ENCODE measurements at places on chromosomes 7 and 10.

GRCh38 chr7:32583791-32584190 lies 88.5 kb downstream of the AVL9 start:
- DNase-seq, result peak; percentile 89

- DNase-seq, result no peak
These were observed 391.8 kb downstream of the CALN1 start for GRCh38 chr7:72020311-72020710.

DNA sequence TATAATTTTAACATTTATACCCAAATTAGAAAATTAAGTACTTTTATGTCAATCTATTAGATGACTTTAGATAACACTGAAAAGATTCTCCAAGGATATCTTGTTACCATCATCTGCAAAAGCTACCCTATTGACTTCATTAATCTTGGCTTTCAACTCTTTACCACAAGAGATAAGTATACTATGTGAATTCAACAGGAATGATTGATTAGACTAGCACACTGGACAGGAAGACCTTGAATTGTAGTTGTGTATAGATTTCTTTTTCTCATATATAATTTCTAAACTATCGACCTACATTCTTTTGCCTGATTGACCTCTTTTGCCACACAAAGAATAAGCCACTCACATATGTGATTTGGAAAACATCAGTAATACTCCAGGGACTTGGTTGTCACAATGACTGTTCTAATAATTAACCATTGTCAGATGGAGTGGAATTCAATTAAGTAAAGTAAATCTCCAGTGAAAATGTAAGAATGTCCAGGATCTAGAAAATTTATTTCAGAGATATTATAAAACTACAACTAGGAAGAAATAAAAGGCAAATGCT lies 1132.0 kb downstream of the SORCS1 start:
- no peak for DNase-seq

DNA sequence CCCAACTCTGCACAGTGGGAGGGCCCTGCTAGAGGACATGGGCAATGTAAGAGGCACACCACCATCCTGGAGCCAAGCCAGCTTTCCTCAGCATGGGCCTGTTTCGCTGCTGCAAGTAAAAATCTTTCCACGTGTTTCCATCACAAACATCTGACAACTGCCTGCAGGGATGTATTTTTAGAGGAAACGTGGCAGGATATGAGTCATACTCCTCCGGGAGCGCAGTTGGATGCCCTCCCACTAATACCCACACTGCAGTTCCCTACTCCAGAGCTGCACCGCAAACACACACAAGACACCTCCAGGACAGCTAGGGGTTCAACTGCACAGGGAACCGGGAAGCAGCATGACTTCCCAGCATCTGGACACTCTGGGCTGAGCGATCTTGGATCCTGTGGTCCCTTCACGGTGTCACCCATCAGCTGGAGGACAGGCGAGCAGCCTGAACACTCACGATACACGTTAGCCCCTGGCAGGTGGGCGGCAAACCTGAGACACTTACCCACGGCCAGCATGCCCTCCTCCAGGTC lies 26.1 kb downstream of the PLAC9 start:
- peak; percentile 95 for DNase-seq

DNA sequence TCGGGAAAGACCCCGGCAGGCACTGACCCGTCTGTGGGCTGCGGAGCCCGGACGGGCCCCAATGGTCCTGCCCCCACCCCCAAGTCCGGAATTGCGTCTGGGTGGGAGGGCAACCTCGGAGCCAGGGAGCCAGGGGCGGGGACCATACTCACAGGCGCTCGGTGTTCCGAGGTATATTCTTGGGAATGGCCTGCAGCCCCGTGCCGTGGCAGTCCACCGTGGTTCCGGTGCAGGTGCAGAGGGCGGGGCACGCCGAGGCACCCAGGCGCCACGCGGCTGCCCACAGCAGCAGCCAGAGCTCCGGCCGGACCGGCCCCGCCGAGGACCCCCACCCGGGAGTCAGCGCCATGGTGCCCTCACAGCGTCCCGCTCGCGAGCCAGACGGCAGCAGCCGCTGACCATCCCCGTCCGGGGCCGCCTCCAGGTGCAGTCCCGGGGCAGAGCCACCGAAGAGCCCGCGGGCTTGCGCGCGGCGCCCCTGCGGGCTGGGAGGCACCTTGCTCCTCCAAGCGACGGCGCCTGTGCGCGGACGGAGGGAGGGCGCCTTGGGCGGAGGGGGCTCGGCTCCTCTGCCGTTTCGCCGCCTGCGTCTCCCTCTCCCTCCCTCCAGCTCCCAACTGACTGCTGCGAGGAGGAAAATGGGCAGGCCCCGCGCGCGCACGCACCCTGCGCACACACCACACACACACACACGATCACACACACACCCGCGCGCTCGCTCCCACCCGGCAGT lies at the start of gene SLIT1:
Gene SLIT1 (minus strand): TSS at position 634 of the 733 bp plus-strand sequence. CDS start 285 bp downstream, at position 349.
- no peak for DNase-seq

DNA sequence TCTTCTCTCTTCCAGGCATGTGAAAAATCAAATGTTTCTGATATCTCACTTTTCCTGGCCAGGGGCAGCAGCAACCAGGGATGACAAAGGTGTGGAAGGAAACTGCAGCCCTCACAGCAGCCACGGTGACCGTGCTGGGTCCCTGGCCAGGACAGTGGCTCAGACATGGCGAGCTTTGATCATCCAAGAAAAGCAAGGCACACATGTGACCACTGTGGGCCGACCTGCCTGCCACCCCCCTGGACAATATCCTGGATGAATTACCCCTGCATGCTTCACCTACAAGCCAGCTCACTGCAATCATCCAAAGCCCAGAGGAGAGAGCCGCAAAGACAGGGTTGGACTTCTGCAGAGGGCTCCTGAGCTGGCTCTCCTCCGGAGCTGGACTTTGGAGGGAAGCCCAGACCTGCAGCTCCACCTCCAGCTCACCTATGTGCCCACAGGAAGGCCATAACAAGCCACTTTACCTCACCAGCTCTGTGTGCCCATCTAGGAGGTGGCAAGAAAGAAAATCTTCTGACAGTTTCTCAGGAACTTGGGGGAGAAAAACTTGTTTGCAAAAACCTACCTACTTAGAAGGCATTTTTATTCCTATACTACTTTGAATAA lies 2.7 kb downstream of the CHST15 start:
- DNase-seq, result no peak

DNA sequence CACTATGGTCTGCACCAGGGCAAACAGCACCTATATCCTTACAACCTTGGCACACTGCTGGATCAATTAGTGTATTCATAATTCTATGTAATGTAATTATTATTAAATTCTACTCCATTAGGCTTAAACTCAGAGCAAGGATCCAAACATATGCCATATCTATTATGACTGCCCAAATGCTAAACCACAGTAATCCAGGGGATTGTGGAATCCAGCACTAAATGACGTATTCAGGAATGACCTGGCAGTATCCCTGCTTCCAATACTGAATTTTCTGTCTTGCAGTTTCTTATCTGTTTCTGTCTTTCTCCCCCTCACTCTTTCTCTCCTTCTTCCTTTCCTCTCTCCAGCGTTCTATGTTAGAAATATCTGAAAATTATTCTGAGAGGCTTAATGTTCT lies 16.5 kb upstream of the UBE2D1 start:
- no peak for DNase-seq

DNA sequence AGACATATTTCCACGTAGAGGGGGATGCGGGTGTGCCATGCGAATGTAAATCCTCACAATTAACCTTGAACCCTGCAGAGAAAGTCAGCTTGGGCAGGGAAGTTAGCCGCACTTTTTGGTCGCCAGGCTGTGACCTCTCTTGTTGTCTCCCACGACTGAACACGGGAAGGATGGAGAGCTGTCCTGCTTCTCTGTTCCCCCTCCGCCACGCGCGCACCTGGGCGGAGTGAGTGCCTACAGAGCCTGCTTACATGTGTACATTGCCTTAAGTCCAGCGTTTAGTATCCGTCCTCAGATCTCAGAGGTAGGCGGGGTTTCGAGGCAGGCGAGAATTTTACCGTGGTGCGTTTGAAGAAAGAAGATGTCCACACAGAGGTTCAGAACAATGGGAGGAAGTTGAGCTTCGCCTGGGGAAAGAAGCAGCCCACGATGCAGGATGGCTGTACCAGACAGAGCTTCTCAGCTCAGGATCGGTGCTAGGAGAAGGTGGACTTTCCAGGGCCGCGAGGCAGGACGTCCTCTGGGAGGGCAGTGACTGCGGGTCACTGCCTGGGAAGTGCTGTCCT lies 482 bp upstream of the ERCC6 start:
- DNase-seq, result no peak

DNA sequence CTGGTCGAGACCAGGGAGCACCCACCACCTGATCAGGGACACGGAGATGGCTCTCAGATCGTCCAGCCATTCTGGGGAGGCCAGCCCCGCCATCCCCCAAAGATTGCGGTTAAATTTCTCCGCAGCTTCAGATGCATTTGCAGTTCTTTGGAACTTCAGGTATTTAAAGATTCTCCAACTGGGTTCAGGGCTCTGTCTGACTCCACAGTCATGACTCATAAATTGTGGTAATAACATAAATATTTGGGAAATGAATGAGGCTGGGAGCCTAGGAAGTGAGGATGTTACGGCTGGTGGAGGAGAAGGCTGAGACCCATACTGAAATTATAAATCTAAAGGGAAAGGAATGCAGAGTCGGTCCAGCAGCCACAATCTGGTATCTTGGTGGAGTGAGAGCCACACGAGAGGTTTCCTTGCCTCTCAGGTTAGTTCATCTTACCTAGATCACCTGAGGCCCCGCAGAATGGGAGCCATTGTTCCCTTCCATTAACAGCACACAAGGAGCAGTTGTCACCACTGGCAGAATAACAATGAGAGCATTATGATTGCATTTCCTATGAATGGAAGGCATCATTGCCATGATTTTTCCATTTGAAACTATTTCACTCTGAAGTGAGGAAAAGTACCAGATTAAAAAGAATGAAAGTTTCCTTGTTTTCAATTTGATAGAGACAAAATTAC lies 26.7 kb upstream of the DNAJB6 start:
- peak; percentile 95 for DNase-seq

GRCh38 chr7:92645114-92646061 lies 55.2 kb upstream of the FAM133B start:
- no peak for DNase-seq

- no peak for DNase-seq
These were observed 44.5 kb downstream of the LRRC18 start for GRCh38 chr10:48894911-48895802.

Data from fibroblast of skin of left biceps (primary cell).